ENCODE measurements at places on chromosomes 3 and 15. TPM values are rescaled to one million over a fixed set of nuclear protein-coding genes. Genes with fewer than 3 reads are reported as not detected.

- H3K4me3 ChIP-seq = no peak overlapping the region
- no peak for DNase-seq
- H3K36me3 ChIP-seq = no peaks in the 10 kb centered on the region
- no peaks in the 10 kb centered on the region for H3K27me3 ChIP-seq
- H3K4me1 ChIP-seq = no peaks in the 10 kb centered on the region
- no peak overlapping the region for H3K27ac ChIP-seq
These were observed 118.9 kb upstream of the IGSF10 start for GRCh38 chr3:151579571-151580270.

GRCh38 chr3:189602471-189602870 lies 28.7 kb upstream of the TP63 start:
- H3K4me1 ChIP-seq = no peaks in the 10 kb centered on the region
- no peaks in the 10 kb centered on the region for H3K27me3 ChIP-seq
- no peak for DNase-seq
- H3K27ac ChIP-seq = no peak overlapping the region
- no peaks in the 10 kb centered on the region for H3K36me3 ChIP-seq
- H3K4me3 ChIP-seq = no peak overlapping the region

DNA sequence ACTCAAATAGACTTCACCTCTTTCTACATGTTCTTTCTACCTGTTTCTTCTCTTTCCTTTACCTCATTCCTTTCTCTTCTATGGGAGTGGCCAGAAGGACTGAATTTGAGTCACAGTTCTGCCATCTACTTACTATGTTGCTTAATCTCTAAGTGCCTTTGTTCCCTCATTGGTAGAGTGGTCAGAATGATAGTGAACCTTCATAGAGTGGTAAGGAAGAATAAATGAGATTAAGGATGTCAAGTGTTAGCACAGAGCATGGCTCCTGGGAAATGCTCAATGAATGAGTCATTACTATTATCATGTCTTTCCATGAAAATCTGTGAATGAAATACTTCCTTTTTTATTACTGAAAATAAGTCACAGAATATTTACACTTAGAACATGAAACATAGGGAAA lies 17.5 kb downstream of the TMEM207 start:
- peaks cover 2% of the 10 kb centered on the region for H3K27me3 ChIP-seq
- H3K36me3 ChIP-seq = no peaks in the 10 kb centered on the region
- H3K4me1 ChIP-seq = no peaks in the 10 kb centered on the region
- no peak overlapping the region for H3K4me3 ChIP-seq
- H3K27ac ChIP-seq = no peak overlapping the region

DNA sequence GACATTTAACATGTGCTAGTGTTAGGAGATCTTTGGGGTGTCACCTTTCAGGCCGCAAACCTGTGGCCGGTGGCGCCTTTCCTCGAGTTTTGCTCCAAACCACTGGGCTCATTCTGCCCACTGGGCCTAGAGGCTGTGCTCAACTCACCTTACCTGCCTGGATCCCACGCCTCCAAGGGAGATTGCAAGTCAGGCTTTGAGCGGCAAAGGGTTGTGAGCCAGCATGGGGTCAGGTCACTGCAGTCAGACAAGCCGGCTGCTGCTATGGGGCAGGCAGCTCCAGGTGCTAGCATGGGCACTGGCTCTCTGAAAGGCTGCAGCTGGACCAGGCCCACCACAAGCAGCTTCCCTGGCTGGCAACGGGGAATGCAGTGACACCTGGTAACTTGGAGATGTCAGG lies 265.5 kb downstream of the ZBBX start:
- H3K27me3 ChIP-seq = no peaks in the 10 kb centered on the region
- H3K4me3 ChIP-seq = no peak overlapping the region
- no peak for DNase-seq
- no peak overlapping the region for H3K27ac ChIP-seq

The AHSG gene
- not detected for total RNA-seq

DNA sequence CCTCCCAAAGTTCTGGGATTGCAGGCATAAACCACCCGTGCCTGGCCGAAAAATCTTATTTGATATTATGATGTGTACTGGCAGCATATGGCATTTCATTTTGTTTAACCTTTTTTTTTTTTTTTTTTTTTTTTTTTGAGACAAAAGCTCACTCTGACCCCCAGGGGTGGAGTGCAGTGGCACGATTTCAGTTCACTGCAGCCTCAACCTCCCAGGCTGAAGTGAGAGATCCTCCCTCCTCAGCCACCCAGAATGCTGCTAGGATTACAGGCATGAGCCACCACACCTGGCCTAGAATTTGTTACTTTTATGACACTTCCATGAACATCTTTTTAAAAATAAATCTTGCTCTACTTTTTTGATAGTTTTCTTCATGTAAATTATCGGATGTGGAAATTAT lies 12.0 kb downstream of the TERB2 start:
- DNase-seq = no peak
- no peak overlapping the region for H3K27ac ChIP-seq
- no peaks in the 10 kb centered on the region for H3K36me3 ChIP-seq
- no peaks in the 10 kb centered on the region for H3K27me3 ChIP-seq

DNA sequence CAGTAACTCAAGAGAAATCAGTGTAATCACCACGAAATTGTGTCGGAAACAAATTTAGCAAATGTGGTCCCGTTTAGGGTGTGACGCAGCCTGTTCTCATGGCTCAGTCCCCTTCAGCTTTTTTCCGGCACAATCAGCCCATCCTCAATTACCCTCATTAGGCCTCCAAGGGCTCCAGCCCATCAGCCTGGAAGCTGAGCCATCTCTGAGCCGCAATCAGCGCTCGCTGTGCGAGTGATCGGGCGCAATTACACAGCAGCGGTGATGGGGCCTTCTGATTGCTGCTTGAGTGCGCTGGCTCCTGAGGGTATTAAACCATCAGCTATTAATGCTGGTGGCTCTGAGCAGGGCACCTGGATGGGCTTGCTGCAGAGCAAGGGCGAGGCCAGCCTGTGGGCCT lies 55.6 kb downstream of the PLXNA1 start:
- no peak for DNase-seq
- H3K27ac ChIP-seq = no peak overlapping the region
- H3K27me3 ChIP-seq = no peaks in the 10 kb centered on the region
- no peaks in the 10 kb centered on the region for H3K36me3 ChIP-seq
- H3K4me3 ChIP-seq = no peak overlapping the region

DNA sequence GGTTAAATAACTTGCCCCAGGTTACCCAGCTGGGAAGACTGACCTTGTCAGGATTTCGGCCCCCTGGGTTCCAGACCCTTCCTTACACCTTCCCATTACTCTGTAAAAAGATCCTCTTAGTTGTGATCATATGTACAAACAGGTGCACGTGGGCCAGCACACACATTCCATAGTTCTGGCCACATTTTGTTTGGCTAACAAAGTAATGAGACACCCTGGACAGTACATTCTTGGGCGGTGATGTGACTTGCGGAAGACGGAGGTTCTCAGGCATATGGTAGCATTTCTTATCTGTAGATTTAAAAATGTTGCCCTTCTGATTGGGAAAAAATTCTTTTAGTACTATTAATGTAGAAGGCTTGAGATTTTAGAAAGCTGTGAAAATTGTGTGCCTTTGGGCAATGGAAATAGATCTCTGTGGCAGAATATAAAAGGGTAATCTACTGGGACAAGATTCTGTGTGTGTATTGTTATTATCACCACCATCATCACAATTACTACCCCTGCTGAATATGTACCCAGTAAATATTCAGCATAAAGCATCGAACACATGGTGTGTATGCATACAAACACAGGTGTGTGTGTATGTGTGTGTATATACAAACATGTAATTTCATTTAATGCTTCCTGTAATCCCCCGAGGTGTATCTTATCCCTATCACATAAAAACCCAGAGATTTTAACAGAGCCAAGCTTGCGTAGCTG lies 205.4 kb upstream of the UBE2E1 start:
- no peaks in the 10 kb centered on the region for H3K27me3 ChIP-seq
- H3K36me3 ChIP-seq = no peaks in the 10 kb centered on the region
- no peak for DNase-seq
- no peak overlapping the region for H3K4me3 ChIP-seq

DNA sequence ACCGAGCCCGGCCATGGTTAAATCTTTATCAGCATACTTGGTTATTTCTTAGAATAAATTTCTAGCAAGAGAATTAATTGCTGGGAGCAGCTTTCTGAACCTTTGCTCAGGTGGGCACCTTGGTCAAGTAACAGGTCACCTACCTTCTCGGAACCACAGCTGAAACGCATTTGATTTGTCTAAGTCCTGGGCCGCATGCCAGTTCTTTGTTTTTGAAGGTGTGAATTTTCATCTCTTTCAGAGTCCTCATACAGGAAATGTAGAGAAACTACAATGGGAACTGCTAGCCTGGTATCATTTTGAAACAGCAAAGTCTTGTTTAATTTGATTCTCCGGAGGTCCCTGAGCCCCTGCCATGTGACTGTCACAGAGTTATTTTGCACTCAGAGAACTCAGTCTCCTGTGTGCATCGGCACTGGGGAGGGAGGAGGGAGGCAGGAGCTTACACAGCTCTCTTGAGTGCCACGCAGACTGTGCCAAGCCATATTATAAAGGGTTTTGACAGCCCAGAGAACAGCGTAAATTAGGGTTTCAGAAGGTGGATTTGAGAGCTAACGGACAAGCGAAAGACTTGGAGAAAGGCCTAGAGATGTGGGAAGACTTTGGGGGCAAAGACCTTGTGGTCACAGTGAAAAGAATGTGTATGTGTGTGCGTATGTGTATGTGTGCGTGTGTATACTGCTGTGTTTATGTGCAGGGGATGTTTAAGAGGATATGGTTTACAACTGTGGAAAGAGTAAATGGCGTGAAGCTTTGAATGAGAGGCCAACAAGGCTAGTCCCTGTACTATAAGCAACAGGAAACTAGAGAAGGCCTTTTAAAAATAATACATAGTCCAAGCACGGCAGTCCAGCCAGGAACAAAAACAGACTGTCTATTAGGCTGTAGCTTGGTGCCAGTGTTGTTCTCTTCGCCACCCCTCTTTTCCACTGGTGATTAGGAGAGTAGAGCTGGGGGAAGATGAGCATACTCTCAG lies 61.8 kb upstream of the ATP13A3 start:
- H3K27ac ChIP-seq = no peak overlapping the region
- no peaks in the 10 kb centered on the region for H3K27me3 ChIP-seq
- H3K4me3 ChIP-seq = no peak overlapping the region
- H3K4me1 ChIP-seq = peaks cover 7% of the 10 kb centered on the region
- DNase-seq = peak; percentile 86

DNA sequence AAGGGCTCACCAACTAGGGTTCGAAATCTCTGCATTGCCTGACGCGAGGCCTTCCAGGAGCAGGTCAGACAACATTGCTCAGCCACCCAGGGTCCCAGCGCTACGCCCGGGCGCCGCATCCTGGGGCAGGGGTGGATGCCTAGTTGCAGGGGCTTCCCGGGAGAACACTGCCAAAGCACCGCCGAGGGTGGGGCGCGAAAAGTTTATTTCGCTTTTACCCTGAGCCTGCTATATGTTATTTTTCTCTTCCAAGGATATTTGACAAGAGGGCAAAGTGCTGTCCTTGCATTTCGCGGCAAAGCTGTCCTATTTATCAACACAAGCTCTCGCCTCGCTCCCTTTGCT lies 549 bp upstream of the SOX14 start:
- no peak overlapping the region for H3K4me3 ChIP-seq
- no peaks in the 10 kb centered on the region for H3K36me3 ChIP-seq
- DNase-seq = no peak
- peaks cover 86% of the 10 kb centered on the region for H3K27me3 ChIP-seq

GRCh38 chr3:122258757-122259371 lies 66.2 kb upstream of the CSTA start:
- H3K27ac ChIP-seq = no peak overlapping the region
- H3K27me3 ChIP-seq = peaks cover 11% of the 10 kb centered on the region
- DNase-seq = peak; percentile 54

GRCh38 chr15:48121849-48122248 lies 1.1 kb downstream of the SLC24A5 start:
- no peak for DNase-seq
- no peaks in the 10 kb centered on the region for H3K27me3 ChIP-seq
- no peaks in the 10 kb centered on the region for H3K36me3 ChIP-seq
- H3K27ac ChIP-seq = no peak overlapping the region
- H3K4me3 ChIP-seq = no peak overlapping the region
- no peaks in the 10 kb centered on the region for H3K4me1 ChIP-seq

The SENP8 gene
- total RNA-seq = 1.4 TPM

DNA sequence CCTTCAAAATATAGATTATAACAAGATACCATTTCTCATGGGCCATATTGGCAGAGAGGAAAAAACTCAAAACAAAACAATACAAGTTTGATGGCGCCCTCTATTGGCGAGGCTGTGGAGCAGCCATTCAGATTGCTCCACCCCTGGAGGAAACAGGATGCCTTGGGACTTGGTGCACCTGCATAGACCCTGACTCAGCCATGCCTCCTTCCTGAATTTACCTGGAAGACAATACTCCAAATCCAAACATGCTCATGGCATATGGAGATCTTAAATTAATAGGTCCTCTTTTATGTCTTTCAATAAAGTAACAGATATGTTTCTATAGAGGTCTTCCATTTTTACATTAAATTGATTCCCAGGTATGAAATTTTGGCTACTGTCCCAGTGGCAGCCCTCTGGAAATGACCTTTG lies 90.0 kb downstream of the APBA2 start:
- DNase-seq = peak; percentile 32
- no peaks in the 10 kb centered on the region for H3K36me3 ChIP-seq
- no peak overlapping the region for H3K27ac ChIP-seq
- peaks cover 10% of the 10 kb centered on the region for H3K4me1 ChIP-seq
- H3K4me3 ChIP-seq = no peak overlapping the region

GRCh38 chr3:16060358-16060852 lies 114.1 kb upstream of the GALNT15 start:
- peaks cover 57% of the 10 kb centered on the region for H3K4me1 ChIP-seq
- no peak overlapping the region for H3K4me3 ChIP-seq
- no peaks in the 10 kb centered on the region for H3K27me3 ChIP-seq
- H3K36me3 ChIP-seq = no peaks in the 10 kb centered on the region
- peak overlapping the region; percentile 97 for H3K27ac ChIP-seq
- peak; percentile 82 for DNase-seq

The CCR9 gene
- not detected for total RNA-seq

DNA sequence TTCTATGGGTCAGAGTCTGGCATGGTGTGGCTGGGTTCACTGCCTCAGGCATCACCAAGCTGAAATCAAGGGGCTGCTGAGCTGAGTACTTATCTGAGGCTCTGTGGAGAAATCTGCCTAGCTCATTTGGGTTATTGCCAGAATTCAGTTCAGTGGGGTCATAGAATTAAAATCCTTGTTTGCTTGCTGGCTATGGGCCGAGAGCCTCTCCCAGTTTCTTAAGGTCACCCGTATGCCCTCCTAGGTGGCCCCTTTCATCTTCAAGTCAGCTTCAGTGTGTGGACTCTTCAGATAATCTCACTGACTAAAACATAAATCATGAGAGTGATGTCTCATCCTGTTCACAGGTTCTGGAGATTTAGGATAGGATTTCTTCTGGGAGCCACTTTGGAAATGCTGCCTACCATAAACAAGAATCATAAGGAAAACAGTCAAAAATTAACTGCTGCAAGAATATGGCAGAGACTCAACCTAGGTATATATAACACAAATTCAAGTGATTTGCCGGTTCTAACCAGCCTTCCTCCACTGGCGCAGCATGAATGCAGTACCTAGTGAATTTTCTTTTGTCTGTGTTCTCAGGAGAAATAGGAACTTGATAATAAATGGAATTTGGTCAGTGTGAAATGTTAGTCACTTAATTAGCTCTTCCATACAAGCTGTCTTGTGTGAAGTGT lies 5.3 kb downstream of the CP start:
- H3K4me3 ChIP-seq = no peak overlapping the region
- peak; percentile 27 for DNase-seq
- H3K27me3 ChIP-seq = no peaks in the 10 kb centered on the region

The SYNPR gene
- total RNA-seq = not detected

- H3K4me3 ChIP-seq = no peak overlapping the region
- H3K36me3 ChIP-seq = no peaks in the 10 kb centered on the region
- peaks cover 12% of the 10 kb centered on the region for H3K4me1 ChIP-seq
- H3K27ac ChIP-seq = no peak overlapping the region
These were observed 655 bp upstream of the TMOD3 start for GRCh38 chr15:51828621-51829375.

The POPDC2 gene
- not detected for total RNA-seq

The CGNL1 gene
- 27.1 TPM for total RNA-seq
